Activated CD8-positive, alpha-beta memory T cell treated with anti-CD3 and anti-CD28 coated beads for 1 hour (primary cell): ENCODE measurements at places on chromosomes 4 and X.

DNA sequence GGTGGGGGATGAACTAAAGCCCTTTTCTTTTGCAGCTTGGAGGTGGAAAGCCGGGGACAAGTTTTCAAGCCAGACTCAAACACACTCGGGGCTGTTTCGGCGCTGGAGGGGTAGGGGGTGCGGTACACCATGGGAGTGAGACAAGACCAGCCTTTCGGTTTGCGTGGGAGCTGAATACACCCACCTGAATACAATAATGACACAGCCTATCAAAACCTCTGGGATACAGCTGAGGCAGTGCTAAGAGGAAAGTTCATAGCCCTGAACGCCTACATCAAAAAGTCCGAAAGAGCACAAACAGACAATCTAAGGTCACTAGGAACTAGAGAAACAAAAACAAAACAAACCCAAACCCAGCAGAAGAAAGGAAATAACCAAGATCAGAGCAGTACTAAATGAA is 163.3 kb downstream of the ATRX start:
- DNase-seq = no peak

DNA sequence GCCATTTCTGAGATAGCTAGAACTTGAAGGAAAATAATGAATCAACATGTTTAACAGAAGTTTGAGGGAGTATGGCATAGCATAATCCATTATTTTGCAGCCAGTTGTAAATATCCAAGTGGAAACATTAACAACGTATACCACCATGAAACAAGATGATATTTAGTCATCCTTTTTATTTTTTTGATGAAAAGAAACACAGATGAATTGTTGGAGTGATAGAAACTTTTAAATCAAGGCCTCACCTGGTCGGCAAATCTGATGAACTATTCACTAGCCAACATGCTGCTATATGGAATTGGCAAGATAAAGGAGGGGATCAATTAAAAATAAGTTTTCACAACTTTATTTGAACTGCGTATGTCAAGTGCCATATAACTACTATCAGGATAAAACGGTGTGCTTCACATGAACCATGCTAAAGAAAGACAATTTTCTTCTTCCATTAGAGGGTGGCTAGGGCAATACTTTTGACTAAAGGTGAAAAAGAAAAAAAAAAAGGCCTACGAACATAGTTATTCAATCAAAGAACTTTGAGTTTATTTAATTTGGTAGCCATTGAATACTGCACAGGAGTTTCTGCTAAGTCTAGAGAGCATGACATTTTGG is 510.7 kb downstream of the SPOCK3 start:
- no peak for DNase-seq

- DNase-seq = no peak
Observed at GRCh38 chr4:112823156-112823555, 186.2 kb downstream of the LARP7 start.

- no peak for DNase-seq
Observed at GRCh38 chr4:123476089-123476488, 79.5 kb downstream of the SPRY1 start.

GRCh38 chr4:70704931-70705182 is 16.5 kb downstream of the UTP3 start:
- DNase-seq = no peak

DNA sequence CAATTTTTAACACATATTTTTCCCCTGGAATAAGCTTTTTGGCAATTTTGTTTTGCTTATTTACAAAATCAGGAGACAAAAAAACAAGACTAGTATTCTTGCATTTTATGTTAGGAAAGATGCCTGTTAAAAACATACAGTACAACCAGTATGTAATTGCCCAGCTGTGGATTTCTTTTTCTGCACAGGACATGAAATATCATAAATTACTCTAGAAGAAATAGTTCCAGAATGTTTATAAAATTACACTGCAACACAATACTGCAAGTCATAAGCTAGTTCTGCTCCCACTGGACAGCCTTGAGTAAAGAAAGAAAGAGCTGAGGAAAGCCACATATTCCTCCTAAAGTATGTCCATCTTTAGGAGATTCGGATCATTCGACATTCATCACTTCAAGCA is 133.5 kb downstream of the SCFD2 start:
- no peak for DNase-seq

GRCh38 chr4:175412161-175412560 is 399.9 kb downstream of the GPM6A start:
- DNase-seq = no peak
